NCI-H187 (cell line): ENCODE measurements at places on chromosomes 1 and 21.

DNA sequence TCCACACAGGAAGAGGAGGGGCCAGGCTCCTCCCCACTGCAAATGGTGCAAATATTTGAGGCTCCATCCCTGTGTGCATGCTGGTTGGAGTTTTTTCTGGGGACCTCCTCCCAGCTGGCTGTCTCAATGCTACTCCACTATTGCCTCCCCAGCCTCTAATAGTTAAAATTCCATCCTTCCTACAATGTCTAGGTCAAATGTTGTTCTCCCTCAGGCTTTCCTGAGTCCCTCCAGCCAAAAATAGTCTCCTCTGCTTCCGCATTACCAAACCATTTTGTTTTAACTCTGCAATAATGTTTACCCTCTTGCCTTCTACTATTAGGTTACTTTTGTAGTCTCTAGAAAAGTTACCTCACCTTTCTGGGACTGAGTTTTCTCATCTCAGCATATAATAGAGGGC, 29.6 kb upstream of the FMO1 start:
- DNase-seq, result no peak

DNA sequence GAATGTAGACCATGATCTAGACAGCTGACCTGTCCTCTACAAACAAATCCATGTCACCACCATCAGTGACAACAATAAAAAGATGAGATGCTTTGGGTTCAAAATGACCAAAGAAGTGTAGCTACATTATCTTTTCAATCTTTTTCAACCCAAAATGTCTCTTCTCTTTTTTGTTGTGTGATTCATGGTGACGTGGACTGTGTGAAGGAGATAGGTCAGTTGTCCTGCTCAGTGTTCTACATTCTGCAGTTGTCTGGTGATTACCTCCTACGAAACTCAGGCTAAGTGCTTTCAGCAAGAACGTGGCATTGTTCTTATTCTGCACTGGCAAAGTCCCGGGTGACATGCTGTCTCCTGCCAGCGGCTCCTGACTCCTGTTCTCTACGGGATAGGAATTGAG, 73.1 kb downstream of the PRKAB2 start:
- no peak for DNase-seq

DNA sequence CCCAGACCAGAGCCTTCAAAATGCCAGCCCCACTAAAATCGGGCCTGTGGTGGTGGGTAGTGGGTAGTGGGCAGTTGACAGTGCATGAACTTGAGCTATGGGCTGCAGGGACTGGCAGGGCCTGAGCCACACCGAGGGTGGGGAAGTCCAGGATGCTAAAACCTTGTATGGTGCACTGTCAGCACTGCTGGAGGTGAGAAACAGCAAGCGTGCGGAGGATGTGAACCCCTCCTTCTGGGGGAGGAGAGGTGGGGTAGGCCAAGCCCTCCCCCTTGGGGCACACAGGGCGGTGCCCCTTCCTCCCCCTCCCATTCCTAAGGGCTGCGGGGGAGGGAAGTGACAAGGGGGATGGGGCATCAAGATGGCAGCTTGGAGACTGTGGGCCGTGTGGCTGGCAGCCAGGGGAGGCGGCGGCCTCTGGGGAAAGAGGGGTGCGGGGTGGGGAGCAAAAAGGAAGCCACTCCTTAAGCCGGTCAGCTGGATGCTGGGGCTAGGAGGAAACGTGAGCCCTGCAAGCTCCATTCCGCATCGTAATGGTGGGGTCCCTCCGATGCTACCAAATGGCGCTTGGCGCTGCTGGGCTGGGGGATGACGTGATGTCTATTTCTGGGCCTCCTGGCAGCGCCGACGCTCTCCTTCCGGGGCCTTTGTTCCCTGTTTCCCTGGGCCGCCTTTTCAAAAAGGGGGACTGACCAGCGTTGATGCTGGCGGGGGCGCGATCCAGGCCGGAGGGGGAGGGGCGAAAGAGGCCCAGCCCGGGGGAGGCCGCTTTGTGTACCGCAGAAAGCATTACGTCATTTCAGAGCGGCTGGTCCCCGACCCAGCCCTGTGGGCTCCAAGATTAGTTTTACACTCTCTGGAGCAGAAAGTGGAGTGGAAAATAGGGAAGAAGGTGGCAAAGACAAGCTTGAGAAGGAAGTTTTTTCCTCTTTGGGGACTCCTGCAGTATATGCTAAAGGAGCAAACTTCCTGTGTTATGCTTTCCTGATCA, 809 bp downstream of the SYT11 start:
- no peak for DNase-seq

GRCh38 chr1:244021427-244021826, 29.7 kb upstream of the ZBTB18 start:
- DNase-seq, result no peak

GRCh38 chr1:3599286-3599811, 12.0 kb downstream of the MEGF6 start:
- no peak for DNase-seq

DNA sequence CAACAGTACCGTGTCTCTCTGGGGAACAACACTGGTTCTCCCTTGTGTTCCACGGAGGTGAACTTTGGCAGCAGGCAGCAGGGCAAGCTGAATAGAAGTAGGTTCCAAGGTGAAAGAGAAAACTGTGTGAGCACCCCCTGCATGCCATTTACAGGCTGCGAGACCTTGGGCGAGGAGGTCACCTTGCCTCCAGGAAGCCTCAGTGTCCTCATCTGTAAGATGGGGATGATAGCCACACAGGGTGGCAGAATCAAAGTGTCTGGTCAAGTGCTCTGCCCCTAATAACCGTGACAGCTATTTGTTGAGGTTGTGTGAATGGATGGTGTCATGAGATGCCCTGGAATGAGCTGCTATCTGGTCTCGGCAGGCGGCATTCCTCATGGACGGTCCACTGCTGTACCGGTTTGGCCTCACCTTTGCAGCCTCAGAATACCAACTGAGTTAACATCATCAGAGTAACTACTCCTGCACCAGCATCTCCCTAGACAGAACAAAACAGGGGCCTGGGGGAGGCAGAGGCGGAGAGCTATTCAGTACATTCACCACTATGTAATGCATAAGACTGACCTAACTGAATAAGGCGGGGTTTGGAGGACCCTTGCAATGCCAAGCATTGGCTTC, 7.4 kb upstream of the KLHDC7A start:
- no peak for DNase-seq

DNA sequence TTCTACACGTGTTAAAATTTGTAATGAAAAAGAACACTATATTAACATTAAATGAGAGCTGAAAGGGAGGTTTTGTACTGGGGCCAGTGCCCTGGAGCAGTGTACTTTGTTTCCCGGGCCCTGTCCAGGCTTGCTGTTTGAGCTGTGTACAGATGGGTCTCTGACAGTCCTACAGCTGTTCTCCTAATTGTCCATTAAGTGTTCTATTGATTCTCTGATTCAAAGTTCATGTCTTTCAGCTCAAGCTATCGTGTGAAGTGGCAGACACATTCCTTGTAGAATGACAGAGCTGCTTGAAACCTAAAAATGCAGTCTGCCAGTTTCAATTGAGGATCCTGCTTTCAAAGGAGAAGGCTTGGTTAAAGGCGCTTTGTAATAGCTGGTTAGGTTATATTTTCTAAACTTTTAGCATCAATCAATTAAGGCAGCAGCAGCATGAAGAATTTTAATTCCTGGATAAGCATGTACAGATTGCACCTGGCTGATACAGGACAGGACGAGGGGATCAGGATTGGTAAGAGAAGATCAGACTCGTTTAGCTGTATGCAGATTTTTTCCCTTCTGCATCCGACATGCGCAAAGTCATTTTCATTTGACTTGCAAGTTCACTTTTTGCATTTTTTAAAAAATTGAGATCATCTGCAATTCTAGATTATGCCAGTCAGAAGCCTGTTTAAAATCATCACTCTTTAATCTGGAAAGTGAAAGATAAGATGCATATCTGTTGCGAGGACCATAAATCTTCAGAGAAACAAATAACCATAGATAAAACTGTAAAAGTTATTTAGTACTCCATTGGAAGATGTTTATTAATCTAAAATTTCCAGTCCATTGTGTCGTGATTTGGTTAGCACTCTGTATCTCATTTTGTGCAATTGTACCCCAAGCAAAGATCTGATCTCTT, 98.5 kb downstream of the ATG4C start:
- no peak for DNase-seq

DNA sequence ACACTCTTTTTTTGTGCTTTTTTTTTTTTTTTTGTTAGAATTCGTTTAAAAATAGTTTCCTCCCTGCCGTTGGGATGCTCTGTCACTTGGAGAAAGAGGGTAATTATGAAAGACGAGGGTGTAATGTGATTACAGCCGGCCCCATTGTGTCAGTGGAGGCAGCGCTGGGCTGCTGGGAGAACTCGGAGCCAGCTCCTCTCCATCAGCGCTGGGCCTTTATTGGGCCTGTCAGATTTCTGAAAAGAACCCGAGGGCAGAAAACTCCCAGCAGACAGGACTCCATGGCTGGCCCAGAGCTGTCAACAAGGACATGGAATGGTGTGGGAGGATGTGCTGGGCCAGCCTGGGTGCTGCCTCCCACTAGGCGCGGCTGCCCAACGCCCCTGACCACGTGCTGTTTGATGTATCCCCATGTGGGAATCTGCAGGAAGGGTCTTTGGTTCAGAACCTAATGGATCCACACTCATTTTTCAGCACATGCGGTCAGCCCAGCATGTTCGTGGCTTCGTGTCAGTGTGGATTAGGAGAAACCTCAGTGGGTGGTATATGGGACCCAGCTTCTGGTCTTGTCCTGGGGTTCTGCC, 222.6 kb upstream of the KIAA0040 start:
- no peak for DNase-seq

GRCh38 chr1:208600456-208601190, 356.4 kb upstream of the PLXNA2 start:
- no peak for DNase-seq

- DNase-seq, result no peak
Measured at GRCh38 chr1:87348341-87349019, 19.8 kb downstream of the LMO4 start.

- no peak for DNase-seq
Measured at GRCh38 chr1:154351363-154352068, 26.2 kb downstream of the ATP8B2 start.

- no peak for DNase-seq
Measured at GRCh38 chr1:48611841-48612240, 139.8 kb upstream of the SPATA6 start.

DNA sequence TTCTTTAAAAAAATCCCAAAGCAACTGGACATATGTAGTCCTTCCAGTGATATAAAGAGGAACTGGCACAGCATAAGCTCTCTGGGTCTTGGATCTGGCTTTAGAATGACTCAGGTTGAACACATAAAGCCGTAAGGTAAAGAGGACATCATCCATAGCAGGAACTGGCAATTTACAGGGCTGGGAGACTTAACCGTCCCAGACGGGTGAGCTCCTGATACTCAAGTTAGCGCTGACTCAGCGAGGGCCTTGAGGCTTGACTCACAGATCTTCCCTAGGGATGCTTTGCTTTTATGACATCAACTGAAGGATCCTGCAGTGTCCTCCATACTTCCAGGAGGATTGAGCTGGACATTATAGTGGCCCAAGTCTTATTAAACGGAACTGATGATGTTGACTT, 154.1 kb downstream of the CLIC6 start:
- DNase-seq, result no peak

DNA sequence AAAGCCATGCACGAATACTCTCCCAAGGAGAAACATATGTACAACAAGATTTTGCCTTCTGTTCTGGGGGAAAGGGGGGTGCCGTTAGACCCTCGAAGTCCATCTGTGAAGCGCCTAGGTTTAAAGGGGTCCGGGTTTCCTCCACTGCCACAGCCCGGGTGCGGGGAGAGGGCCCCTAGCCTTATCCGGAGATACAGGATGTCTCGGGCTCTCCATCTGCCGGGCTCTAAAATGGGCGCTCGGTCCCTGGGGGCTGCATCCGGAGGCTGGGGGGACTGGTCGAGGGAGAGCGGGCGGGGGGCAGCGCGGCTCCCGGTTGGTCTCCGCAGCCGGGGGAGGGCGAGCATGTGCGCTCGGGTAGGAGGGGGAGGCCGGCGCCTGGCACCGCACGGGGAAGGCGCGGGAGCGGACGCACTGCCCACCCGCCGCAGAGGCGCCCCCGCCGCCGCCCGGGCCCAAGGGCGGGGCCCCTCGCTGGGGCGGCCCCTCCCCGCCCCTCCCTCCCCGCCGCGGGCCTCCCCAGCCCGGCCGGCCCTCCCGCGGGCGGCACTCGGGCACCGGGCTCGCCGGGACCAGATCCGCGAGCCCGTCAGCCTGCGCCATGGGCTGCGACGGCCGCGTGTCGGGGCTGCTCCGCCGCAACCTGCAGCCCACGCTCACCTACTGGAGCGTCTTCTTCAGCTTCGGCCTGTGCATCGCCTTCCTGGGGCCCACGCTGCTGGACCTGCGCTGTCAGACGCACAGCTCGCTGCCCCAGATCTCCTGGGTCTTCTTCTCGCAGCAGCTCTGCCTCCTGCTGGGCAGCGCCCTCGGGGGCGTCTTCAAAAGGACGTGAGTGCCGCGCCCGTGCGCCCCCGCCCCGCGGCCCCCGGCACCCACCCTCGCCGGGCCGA, 63.1 kb downstream of the ELK4 start:
- DNase-seq, result no peak

- DNase-seq, result no peak
Measured at GRCh38 chr1:47758341-47759250, 238.6 kb downstream of the TRABD2B start.

DNA sequence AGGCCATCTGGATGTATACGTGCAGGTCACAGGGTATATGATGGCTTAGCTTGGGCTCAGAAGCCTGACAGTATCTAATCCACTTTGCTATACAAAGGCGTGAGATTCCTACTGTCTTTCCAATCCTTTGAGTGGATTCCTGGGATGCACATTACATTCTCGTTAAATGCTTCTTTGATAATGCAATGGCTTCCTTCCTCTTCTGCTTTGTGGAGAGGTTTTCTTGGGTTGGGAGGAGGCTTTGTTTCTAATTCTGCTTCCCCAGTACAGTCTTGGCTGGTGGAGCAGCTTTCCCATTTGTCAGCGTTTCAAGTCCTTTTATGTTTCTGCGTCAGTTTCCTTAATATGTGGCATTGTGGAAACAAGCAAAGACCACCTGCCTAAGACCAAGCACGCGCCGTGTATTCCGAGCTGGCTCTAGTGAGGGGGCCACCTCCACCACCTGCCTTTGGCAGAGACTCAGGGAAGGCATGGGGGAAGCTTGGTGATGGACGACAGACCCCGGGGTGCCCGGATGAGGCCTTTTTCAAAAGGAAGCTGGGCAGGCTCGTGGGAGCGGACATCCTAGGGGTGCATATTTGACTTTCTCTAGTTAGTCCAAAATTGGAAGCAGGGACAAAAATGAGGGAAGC, 72.7 kb downstream of the WDR4 start:
- DNase-seq, result no peak
